ENCODE measurements at places on chromosomes 12 and 14. TPM values are rescaled to one million over a fixed set of nuclear protein-coding genes. Genes with fewer than 3 reads are reported as not detected.

The BTBD7 gene
- 23.2 TPM for polyA plus RNA-seq

The CCDC85C gene
- 13.2 TPM for polyA plus RNA-seq

The SMOC1 gene
- polyA plus RNA-seq: 18.8 TPM

The IQSEC3 gene
- not detected for polyA plus RNA-seq

The TGFB3 gene
- polyA plus RNA-seq: 1.1 TPM

The INSM2 gene
- not detected for polyA plus RNA-seq

The FOXN4 gene
- polyA plus RNA-seq: not detected

The JAG2 gene
- 28.3 TPM for polyA plus RNA-seq
